Kidney glomerular epithelial cell (primary cell): ENCODE measurements at places on chromosomes 13 and 19.

DNA sequence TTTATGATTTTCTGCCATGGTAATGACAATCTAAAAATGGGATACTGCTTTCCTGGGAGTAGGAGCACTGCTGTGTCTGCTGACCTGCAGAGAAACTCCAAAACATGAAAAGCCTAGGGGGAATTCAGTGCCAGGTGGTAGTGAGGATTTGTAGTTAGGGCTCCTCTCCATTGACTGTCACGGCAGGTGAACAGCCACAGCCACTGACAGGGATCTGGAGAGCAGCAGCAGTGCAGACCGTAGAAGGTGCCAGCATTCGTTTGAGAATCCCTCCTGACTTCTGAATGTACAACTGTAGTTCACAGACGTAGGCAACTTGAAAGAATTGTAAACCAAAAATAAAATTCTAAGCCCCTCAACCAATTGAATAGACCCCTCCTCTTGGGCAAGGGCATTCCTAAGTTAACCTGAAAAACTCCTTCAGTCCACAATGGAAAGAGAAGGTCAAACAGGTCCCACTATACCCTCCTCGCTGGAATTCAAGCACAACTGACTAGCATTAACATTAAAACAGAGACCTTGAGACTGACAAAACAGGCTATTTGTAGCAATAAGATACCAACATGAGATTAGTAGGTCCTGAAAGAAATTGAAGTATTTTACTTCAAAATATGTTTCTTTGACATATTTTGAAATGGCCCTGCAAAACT is 1328.8 kb downstream of the OLFM4 start:
- no peak for DNase-seq

GRCh38 chr19:991174-991931 is 7.2 kb downstream of the WDR18 start:
- no peak for DNase-seq

DNA sequence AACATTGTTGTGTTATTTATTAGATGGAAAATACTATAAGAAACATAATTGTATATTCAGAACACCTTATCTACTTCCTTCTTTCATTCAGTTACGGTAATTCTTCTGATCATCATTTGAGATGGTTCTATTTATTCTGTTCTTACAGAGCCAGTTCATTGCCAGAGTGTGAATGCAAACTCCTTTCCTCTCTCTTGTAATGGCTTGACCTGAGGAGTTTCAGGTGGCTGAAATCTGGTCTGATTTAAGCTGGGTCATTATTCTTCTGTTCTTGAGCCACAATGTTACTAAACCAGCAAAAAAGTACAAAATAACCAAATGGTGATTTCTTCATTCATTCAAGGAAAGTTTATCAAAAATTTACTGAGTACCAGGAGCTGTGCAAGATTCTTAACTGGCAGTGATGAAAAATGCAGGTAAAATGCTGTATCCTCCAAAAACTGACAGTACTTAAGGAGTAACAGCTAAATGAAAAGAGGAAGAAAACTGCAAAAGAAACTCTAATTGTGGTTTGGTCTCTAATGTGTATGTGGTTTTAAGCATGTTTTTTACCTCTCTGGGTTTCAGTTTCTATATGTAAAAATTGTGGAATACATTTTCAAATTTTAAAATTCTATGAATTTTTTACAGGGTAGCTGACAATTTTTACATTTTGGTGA is 182.4 kb upstream of the UFM1 start:
- DNase-seq: no peak

- no peak for DNase-seq
These were observed 955.6 kb downstream of the UQCRFS1 start for GRCh38 chr19:28257396-28257795.
